ENCODE measurements at places on chromosomes 6 and 20.

DNA sequence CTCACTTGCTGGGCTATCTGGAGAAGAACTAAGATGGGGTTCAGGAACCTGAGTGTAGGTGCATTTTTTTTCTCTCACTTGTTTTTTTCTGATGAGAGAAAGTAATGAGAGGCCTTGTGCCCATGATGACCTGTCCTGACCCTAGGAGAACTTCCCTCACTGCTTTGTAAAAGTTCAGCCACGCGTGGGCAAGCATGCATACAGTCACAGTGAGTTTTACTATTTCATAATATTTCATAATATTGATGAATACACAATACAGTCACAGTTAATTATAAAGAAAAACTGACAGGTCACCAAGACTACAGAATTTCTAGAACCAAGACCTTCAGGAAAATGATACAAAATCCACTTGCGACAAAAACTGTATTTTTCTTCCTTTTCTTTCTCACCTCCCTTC, 111.8 kb downstream of the MAP7 start:
- DNase-seq: no peak

- peak; percentile 29 for DNase-seq
Measured at GRCh38 chr6:107132330-107132954, 17.1 kb upstream of the BEND3 start.

GRCh38 chr6:16337295-16337975, 99.0 kb downstream of the GMPR start:
- no peak for DNase-seq

- DNase-seq: no peak
Measured at GRCh38 chr6:72022830-72023229, 136.5 kb downstream of the RIMS1 start.

DNA sequence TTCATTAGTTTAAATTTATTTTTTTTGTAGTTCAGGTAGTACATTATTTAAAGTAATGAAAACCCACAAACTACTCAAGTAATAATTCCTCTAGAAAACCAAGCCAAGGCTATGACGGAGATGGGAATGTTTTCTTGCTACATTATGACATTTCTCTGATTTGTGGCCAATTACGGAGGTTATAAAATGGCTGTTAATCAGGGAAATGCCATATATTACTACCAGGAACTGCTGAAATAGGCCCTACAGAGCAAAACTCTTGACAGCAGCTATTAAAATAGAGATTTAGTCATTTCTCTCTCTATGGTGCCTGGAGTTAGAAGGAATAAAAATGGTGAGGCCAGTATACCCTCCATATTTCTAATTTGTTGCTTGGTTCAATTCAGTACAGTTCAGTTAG, 280.0 kb downstream of the ARHGAP18 start:
- no peak for DNase-seq

- no peak for DNase-seq
Measured at GRCh38 chr20:9032758-9033157, 36.1 kb upstream of the PLCB4 start.

GRCh38 chr6:139020689-139021088, 7.9 kb upstream of the ABRACL start:
- no peak for DNase-seq

GRCh38 chr6:116392132-116393013, 21.6 kb downstream of the DSE start:
- no peak for DNase-seq

- no peak for DNase-seq
Measured at GRCh38 chr6:78253618-78254017, 600.8 kb downstream of the MEI4 start.

- DNase-seq: no peak
Measured at GRCh38 chr6:139753198-139753861, 378.9 kb upstream of the CITED2 start.

DNA sequence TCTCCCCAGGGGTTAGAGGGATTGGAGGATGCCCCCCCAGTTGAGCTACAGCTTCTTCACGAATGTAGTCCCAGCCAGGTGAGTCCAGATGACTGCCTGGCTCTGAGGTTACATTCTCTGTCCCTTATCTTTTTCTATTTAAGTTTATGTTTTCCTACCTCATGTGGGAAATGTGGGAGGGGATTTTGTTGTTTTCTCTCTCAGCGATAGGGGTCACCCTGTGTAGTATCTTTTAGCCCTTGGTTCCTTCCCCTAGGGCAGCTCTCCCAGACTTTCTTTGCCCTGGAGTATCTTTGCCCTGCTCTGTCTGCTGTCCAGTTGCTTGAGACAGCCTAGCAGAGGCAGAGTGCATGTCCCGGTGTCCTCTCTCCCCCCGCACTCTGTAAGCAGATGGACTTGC, 5.8 kb downstream of the FANCE start:
- no peak for DNase-seq

GRCh38 chr6:161342039-161342438, 68.2 kb upstream of the AGPAT4 start:
- no peak for DNase-seq

DNA sequence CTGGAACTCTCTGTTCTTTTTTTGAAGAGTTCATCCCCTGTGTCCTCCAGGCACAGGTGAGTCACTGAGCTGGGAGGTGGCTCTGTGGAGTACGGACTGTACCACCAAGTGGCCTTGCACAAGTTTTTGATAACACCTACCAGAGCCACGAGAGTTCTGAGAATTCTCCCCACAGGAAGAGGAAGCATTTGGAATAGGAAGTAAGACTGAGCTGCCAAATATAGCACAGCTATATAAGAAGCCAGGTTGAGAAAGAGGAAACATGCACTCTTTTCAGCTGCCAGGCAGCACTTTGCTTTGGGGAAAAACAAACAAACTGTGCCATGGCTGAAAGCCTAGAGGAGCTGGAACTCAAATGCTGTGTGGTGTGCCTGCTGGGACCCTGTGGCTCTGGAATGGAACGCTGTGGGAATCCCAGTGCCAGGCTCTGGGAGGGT, 70.8 kb upstream of the RIPOR2 start:
- DNase-seq: no peak

DNA sequence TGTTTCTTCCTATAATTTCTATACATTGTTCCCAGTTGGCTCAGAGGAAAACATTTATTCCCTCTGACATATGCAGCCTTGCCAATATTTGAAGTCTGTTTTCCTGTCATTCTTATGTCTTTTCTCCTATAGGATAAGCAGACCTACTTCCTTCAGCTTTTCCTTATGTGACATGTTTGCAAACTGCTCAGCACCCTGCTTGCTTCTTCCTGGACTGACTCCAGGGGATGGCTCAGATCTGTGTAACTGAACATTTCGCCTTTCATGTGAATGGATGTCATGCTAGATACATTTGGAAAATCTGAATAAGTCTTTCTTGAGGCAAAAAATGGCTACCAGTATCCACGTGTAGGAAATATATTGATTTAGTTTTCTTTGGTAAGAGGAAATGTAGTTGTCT, 113.2 kb downstream of the CARMIL1 start:
- no peak for DNase-seq

DNA sequence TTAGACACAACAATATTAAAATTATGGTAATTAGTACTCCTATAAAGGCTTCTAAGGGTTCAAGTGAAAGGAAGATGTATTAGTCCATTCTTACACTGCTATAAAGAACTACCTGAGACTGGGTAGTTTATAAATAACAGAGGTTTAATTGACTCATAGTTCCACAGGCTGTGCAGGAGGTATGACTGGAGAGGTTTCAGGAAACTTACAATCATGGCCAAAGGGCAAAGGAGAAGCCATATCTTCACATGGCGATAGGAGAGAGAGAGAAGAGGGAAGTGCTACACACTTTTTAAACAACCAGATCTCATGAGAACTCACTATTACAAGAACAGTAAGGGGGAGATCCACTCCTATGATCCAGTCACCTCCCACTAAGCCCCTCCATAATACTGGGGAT, 52.9 kb downstream of the TINAG start:
- DNase-seq: no peak

GRCh38 chr6:31383149-31383548, 20.2 kb upstream of the MICA start:
- no peak for DNase-seq

GRCh38 chr6:51541847-51542246, 545.6 kb downstream of the PKHD1 start:
- no peak for DNase-seq

DNA sequence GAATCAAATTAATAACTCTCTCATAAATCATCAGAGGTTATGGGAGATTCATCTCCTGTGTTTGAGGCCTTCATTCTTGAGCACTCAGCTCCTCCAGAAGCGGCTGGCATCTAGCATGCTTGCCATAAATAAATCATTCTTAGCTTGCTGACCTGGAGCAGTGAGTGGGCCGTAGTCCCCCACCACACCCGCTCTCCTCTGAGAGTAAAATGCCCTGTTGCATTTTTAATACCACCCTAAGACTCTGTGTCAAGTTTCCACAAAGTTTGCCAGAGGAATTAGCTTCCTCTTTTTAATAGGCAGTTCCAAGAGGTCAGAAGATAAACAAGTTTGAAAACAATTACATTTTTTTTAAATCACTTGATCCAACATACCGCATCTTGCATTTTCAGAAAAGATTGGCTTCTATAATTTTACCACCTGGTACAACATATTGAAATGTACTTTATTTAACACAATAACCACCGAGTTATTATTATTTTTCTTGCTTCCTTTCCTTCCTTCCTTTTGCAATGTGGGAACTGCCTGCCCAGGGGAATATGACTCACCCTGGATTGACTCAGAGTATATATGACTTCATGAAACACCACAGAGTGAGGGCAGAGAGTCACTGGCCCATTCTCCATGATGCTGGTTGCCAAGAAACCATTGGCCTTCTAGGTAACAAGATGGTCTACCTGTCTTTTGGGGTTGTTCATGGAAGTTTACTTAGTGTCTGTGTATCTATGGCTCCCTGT, 29.4 kb upstream of the CLIC5 start:
- DNase-seq: no peak

DNA sequence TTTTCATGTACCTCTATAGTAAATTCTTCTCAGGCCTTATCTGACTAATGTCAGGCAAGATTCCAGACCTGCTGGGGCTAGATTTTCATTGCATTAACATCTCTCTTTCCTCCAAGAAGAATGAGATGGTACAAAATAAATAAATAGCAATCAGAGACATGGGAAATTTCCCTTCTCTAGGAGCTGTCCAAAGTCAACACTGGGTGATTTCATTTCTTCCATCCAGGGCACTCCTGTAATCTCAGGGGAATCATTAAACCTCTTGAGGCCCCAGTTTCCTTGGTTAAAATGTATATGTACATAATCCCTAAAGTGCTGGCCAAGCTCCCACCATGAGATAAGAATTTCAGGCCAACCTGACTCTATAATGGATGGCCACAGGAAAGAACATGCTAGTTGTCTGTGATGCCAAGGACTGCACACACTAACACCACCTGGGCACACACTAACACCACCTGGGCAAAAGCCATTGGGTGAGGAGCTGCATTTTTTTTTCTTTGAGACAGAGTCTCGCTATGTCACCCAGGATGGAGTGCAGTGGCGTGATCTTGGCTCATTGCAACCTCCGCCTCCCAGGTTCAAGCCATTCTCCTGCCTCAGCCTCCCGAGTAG, 912 bp downstream of the IL17F start:
- DNase-seq: no peak

- no peak for DNase-seq
Measured at GRCh38 chr6:15472621-15473020, 190.2 kb downstream of the DTNBP1 start.

DNA sequence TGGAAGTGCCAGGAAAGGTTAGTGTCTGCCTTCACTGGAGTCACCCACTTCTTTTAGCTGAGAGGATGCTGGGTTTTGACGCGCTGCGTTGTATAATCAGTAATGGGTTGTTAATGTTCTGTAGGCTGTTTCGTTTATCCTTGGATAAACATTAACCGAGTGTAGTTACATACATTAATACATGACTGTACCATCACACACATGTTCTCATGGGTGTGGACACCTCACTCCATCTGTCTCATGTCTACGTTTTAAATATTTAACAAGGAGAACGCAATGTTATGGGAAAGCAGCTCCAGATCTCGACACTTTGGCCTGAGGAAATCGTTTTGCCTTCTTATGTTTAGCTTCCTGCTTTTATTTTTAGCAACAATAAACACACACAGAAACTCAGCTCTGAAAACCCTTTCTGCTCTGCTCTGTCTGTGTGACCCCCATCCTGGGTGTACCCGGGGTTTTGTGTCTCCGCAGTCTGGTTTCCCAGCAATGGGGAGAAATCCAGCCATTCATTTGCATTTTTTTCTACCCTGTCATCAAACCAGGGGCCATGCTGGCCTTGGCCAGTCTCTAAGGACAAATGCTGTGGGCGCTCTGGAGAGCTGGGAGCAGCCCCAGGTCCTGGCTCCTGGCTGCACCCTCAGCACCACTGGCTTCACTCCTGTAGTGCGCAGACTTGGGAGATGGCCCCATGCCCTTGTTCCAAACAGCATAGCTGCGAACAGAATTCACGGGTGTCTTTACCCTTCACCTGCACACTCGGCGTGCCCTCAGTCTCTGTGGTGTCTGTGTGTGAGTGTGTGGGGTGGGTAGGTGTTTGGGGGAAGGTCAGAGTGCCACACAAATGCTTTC, 110.8 kb downstream of the ERMARD start:
- DNase-seq: no peak

GRCh38 chr6:68649669-68650068, 14.6 kb downstream of the ADGRB3 start:
- DNase-seq: no peak

DNA sequence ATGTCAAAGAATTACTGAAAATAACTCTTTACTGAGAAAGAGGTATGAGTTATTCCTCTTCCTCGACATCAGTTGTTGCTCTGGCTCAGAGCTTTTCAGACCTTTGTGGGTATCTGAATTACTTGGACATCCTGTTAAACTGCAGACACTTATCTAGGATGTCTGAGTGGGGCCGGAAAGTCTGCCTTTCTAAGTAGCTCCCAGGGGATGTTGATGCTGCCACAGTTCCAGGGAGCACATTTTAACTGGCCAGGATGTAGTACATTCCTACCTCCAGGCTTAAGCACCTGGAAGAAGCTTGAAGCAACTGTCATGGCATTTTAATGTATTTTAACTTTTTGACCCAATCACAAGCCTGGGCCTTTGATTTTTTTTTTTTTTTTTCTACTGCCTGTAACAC, 265.8 kb upstream of the PLCB4 start:
- DNase-seq: no peak

DNA sequence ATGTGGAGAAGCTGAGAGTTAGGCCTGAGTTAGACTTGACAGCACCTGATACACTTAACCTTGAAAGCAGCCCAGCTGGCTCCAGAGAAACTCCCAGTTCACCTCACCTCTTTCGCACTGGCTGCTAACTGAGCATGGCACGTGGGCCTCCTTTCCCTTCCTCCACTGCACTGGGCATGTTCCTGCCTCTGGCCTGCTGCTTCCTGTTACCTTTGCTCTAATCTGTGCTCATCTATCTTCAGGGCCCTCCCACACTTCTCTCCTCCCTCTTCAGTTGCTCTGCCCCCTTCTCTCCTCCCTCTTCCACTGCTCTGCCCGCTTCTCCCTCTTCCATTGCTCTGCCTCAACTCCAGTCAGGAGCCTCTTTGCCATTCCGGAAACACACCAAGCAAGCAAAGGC, 13.7 kb upstream of the UBE2V1 start:
- no peak for DNase-seq

GRCh38 chr6:19759117-19759880, 77.9 kb upstream of the ID4 start:
- DNase-seq: no peak
